ENCODE measurements at places on chromosomes 13 and 19.
A peak's percentile ranks its signal among the peaks of the same experiment; 100 is the strongest.

DNA sequence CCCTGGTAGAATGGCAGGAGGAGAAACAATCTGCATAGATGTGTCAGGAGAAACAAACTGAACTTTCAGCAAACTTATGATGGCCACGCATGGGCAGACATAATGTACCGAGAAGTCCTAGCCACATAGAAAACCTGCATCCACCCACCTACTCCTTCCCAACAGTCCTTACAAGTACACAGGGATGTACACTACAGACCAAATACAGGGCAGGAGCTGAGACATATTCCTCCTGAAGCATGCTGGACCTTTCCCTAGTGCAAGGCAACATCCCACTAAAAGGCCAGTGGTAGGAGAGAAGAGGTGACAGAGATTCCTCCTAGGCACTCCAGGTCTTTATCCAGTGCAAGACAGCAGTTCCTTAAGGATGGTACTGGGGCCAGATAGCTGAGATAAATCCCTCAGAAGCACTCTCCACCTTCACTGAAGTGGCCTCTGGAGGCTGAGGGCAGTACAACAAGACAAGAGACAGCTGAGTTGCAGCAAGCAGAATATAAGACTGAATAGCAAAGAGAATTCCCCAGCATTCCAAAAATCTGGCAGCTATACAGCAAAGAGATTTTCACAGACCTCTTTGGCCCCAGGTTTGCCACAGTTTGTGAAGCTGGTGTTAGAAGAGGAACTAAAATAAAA lies 18.3 kb downstream of the VWA8 start:
- DNase-seq = no peak

DNA sequence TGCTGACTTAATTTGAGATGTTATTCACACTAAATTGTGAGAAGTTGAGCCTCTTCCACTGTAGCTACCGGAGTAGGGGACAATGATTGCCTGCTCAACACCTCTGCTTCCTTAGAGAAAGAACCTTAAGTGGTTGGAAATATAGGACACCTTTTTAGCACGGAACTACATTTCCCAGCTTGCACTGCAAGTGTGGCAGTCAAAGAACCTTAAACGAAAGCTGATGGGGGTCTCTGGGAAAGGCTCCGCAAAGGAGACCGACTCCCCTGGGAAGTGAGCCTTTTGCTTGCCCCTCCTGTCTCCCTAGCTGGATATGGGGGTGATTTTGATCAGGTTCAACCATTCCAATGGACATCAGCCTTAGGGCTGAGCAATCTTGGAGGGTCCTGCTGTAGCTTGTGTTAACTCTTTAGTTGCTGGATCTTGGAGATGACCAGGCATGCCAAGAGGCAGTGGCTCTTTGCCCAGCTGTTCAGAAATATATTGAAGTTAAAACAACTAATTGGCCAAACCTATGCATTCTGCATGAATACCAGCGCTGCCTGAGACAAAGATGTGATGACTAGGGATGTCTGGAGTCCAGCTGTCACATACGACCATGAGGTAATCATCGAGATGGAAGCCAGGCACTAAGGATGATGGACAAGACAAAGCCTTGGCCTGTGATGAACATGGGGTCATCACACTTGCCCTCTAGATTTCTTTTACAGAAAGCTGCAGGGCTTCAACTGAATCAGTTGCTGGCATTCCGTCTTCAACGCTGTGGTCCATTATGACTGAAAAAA lies 286.5 kb downstream of the FOXO1 start:
- no peak for DNase-seq

GRCh38 chr19:21617740-21618339 lies 112.4 kb downstream of the ZNF429 start:
- no peak for DNase-seq

GRCh38 chr19:5913739-5914357 lies at the start of gene CAPS:
Gene CAPS (plus strand): TSS chr19:5914254. CDS start chr19:5914407, 153 bp downstream.
- no peak for DNase-seq

- no peak for DNase-seq
Observed at GRCh38 chr13:36074659-36075058, 56.5 kb downstream of the DCLK1 start.

DNA sequence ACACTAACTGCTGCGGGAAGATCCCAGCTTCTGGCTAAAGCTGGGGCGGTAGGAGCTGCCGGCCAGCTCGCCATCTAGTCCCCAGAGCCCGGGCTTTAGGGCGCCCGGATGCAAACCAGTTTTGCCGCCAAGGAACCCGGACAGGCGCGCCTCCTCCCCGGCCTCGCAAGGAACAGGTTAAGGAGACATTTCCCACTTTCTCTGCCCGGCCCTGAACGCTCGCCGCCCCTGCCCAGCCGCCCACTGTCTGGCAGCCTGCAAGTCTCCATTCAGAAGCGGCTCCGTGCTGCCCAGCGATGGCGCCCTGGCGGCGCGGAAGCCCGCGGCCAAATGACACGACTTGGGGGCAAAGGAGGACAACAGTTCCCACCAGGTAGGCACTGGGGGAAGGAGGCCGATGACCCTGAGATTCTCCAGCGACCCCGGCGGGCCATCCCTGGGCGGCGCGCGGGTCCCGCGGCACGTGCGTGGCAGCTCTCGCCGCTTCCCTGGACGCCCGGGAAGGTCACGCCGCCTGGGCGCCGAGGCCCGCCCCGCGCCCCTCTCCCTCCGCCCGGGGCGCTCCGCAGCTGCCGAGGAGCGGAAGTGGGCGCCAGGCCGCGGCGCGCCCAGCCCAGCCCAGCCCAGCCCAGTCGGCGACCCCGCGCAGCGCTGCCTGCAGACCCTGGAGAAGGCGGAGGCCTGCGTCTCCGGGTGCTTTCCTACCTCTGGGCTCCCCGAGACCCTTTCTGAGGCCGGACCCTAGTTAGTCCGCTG lies 42.2 kb upstream of the HNRNPA1L2 start:
- no peak for DNase-seq

GRCh38 chr19:1925544-1925943 lies 15.4 kb upstream of the CSNK1G2 start:
- DNase-seq = no peak

- no peak for DNase-seq
Observed at GRCh38 chr13:37141011-37141410, 35.5 kb upstream of the CSNK1A1L start.

GRCh38 chr19:58575183-58576041 lies 2.3 kb upstream of the MZF1 start:
- peak; percentile 50 for DNase-seq

GRCh38 chr19:46979126-46980105 lies 40.2 kb upstream of the NPAS1 start:
- DNase-seq = no peak

- DNase-seq = no peak
Observed at GRCh38 chr13:114102521-114103288, 29.7 kb downstream of the RASA3 start.

GRCh38 chr13:113881614-113882266 lies 17.9 kb upstream of the GAS6 start:
- no peak for DNase-seq

DNA sequence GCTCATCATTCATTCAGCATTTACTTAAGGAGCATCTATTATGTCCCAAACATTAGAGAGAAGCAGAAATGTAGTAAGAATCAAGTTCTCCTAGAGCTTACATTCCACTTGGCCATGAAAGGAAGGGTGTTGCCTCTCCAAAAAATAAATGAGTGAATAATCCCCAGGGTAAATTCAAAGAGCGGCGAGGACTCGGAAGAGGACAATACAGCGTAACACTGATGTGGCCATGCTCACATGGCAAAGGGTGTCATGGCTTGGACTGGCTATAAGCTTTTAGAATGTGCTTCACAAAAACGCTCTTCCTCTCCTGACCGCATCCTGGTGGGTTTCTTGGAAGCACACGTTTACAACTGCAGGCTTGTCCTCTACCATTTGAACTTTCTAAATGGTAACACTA lies 290.2 kb downstream of the IRS2 start:
- no peak for DNase-seq

GRCh38 chr19:1387684-1388636 lies 4.3 kb downstream of the NDUFS7 start:
- DNase-seq = no peak

DNA sequence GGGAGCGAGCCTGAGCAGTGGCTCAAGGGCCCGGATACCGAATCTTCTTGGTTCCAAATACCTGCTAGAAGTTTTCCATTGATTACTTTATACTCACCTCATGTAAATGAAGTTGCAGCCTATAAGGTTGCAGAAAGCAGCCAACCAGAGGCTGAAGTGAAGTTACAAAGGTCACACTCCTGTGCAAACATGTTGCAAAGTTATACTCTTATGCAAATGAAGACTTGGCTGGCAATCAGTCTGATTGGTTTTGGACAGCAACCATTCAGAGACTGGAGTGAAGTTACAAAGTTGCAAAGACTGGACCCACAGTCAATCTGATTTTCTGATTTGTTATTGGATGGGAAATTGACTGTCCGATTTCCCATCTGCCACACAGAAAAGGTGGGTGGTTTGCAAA lies 152.5 kb downstream of the GGACT start:
- DNase-seq = no peak

GRCh38 chr13:83344518-83344917 lies 537.8 kb downstream of the SLITRK1 start:
- no peak for DNase-seq

GRCh38 chr19:12639901-12640613 lies 26.5 kb downstream of the MAN2B1 start:
- peak; percentile 71 for DNase-seq

DNA sequence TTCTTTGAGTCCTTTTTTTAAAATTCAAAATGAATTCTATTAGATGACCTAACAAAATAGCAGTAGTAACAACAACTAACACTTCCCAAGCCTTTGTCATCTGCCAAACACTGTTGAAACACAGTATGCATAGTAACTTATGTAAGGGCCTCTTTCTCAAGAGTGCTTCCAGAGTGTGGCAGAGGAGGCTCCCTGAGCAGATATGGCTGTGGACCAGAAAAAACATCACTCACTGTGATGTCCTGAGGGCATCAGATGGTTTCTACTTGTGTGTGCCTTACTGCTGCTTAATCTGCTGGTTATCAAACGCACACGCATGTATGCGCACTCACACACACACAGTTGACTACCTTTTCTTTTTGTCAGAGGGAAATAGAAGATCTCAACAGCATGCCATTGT lies 110.8 kb downstream of the DLEU7 start:
- no peak for DNase-seq

DNA sequence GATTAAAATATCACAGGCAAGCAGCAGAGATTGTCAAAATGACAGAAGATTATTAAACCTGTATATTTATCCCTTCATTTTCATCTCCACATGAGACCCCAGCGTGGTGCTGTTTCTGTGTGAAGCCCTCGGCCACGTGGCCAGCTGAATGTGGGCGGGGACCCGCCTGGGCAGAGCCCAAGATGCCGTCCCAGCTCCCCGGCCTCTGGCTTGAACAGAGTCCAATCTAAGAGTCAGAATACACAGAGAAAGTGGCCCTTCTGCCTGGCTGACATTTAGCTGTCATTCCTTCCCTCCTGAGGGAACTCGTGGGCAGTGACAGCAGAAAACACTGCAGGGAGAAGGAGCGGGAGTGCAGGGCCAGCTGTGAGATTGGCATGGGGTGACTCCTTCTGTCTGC lies 34.9 kb upstream of the UQCRFS1 start:
- DNase-seq = no peak

DNA sequence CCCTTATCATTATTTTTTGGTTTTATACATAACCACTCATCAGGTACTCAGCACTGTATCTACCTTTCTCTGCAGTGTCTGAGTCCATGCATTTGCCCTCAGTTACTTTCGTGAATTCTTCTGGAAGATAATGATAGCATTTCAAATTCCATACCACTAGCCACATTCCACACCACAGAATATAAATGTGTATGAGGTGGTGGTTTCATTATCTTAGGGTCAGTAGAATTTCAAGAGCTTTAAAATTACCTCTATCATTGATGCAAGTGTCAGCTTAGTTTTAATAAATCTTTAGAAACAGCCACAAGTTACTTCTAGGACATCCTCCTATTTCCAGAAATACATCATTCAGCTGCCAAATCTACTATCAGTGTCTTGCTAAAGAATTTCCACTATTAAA lies 1578.3 kb downstream of the OLFM4 start:
- DNase-seq = no peak

DNA sequence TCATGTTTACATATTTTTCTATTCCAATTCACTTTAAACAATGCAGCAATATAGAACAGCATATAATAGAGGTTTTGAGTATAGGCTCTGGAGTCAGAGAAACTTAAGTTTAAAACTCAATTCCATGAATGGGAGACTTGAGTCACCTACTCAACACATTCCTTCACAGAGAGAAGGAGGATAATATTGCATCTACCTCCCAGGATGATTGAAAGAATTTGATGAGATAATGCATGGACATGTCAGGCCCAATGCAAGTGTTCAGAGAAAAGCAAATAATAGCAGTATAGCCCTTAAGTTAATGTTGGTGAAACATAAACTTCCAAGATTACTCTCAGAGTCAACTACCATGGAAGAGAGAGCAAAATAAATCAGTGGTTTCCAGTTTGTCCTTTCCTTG lies 170.2 kb downstream of the DCLK1 start:
- no peak for DNase-seq

DNA sequence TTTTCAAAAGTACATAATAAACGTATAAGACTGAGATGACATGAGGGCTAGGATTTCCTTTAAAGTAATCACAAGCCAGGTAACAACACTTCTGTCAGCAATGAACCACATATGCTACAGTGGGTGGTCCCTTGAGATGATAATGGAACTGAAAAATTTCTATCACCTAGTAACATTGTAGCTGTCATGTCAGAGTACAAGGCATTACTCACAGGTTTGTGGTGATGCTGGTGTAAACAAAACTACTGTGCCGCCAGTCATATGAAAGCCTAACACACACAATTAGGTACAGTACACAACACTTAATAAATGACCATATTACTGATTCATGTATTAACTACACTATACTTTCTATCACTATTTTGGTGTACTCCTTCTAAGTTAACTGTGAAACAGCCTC lies 36.8 kb downstream of the MIPEP start:
- no peak for DNase-seq

- no peak for DNase-seq
Observed at GRCh38 chr13:24194447-24194846, 33.9 kb downstream of the SPATA13 start.

DNA sequence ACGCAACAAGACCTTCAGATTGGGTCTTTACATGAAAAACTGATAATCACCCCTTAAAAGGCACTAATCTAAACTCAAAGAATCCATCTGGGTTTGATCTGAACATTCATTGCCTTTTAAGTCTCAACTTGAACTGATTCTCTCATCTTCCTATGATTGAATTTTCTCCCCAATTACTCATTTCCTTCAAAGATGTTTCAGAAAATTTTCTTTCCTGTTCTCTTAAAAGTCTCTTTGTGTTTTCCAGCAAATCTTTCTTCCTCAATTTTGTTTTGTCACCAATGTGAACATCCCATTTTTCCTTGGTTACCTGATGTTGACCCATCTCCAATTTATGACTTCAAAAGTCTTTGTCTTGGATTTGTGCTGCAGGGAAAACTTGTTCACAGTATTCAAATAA lies 234.3 kb downstream of the DACH1 start:
- DNase-seq = no peak

DNA sequence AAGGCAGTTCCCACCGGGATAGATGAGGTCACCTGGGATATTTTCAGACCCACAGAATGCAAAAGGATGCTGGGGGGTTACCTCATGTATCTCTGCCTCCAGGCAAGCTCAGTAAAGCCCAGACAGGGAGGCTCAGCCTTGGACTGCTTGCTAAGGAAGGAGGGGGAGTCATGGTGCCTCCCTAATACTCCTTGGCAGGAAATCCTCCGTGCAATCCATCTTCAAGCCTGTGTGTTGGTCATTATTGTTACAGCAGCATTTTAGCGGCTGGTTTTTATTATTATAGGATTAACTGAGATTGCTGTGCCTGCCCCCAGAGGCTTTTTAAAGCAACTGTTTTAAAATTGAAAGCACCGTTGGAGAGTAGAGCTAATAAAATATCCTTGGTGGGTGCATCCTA lies 188.5 kb upstream of the UBL3 start:
- DNase-seq = no peak
